Pancreas (tissue), 10 donors: ENCODE measurements at places on chromosomes 4 and X. TPM values are rescaled to one million over a fixed set of nuclear protein-coding genes. Genes with fewer than 3 reads are reported as not detected.
A peak's percentile ranks its signal among the peaks of the same experiment; 100 is the strongest.

DNA sequence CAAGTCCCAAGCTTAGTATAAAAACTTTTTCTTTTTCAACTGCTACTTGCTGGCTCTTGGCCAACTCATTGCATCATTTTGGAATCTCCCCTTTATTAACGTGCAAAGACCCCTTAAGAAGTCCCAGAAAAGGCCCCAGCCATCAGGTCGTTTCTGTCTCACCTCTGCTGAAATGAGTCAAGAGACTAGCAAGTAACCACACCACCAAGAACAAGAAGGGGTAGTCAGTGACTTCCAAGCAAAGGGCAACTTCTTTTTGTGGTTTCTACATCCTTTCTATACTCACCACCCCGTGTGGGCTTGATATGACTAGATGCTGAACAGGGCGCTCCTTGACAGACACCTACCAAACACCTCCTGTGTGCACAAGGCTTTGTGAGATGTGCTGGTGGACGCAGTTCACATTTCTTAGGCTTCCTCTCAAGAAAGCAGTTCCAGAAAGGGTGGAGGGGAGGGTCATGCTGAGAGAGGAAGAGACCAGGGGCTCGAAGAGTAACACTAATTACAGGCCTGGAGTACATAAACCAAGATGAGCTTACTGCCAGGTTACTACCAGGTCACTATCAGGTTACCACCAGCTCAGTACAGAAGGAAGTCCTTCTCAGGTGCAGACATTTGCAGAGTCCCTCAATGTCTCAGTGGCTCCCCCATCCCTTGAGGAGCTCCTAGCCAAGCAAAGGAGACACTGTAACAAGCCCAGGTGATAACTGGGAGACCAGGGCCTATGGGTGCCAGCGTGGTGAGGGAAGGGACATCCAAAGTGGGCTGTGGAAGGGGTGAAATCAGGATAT lies 19.3 kb downstream of the JAKMIP1 start:
- DNase-seq = no peak

DNA sequence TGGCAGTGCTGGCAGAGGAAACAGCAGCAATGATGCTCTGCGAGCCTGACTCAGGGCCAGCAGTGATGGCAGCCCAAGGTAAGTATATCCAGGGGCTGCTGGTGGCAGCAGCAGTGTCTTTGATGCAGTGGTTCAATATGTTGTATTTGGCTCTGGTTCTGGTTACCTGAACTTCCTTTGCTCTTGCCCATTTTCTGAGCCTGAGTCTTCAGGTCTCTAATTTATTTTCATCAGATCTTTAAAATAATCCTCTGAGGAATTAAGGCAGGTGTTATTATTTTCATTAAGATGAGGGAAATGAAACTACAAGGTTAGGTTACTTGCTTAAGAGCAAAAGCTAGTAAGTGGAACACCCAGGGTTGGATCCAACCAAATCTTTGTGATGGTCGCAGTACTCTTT lies 102.8 kb upstream of the BMP2K start:
- DNase-seq = no peak

DNA sequence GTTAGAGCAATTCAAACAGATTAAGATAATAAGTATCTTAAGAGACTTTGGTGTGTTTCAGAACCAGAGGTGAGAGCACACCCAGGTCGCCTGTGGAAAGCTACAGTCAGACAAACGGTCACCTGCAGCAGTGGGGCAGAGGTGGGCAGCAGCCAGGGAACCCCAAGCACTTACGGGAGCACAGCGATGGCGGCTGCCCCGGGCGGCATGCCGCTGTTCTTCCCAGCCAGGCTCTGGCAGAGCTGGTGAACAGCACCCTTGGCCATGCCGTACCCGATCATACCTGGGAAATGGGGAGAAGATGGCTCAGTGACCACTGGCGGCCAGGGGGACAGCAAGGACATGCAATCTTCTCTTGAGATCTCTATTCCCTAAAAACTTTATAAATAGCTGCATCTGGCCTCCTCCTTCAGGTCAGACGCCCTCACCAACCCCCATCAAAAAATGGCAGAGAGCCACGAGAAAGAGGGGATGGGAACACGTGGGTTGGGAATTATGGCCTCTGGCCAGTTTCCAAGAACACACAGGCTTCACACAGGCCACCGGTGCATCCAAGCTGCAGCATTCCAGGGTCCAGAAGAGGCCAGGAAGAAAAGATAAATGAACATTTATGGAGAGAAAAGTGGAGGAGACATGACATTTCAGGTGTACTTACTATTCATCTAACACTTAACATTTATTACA lies 19.7 kb downstream of the QDPR start:
- DNase-seq = peak; percentile 60

DNA sequence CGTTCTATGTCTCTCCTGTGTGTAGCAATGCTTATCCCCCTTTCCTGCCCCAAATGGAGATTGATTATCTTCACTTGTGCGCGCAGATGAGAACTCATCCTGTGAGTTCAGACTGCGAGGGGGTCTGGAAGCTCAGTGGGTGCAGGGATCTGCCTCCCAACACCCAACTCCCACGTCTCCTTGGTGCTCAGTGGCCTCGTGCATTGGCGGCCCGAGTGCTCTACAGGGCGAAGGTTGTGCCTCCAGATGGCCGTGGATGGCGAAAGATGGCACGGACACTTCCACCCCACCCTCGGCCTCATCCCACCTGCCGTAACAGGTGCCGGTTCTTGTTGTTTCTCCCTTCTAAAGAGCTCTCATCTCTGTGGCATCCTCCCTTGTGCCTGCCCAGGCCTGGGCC lies 45.1 kb upstream of the SORCS2 start:
- no peak for DNase-seq

DNA sequence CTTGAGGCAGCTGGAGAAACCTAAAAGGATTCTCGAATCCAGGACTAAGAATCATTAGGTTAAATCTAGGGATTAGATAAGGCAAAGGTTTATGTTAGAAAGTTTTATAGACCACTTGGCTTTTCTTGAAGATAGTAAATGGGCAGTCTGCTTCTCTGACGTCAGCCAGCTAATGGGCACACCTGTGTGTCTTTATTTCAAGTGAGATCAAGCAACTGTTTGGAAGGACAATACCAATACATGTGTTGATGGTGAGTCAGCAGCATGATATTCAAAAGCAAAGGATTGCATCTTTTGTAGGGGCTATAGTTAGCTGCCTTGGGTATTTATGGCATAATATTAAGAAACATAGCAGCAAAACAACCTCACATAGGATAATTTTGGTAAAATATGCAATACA lies 46.5 kb upstream of the GRPR start:
- DNase-seq = no peak

GRCh38 chr4:5198656-5199541 lies 147.6 kb downstream of the STK32B start:
- DNase-seq = no peak

GRCh38 chrX:111444881-111445280 lies 32.9 kb upstream of the DCX start:
- no peak for DNase-seq

DNA sequence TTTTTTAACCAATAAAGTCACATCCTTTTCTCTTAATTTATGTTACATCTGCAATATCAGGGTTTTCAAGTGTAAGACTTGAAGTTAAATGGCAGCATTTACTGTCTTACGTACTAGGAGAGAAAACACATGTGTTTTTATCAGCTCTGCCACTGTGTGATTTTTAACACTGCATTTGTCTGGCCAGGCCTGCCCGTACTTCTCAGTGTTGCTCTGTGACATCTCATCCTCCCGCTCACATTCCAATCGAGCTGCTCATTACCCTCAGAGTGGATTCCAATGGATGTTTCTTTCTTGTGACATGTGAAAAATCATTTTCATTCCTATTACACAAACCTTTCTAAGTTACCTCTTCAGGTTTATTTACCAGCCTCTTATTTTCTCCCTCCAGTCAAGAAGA lies 420.3 kb downstream of the FAT4 start:
- DNase-seq = no peak

DNA sequence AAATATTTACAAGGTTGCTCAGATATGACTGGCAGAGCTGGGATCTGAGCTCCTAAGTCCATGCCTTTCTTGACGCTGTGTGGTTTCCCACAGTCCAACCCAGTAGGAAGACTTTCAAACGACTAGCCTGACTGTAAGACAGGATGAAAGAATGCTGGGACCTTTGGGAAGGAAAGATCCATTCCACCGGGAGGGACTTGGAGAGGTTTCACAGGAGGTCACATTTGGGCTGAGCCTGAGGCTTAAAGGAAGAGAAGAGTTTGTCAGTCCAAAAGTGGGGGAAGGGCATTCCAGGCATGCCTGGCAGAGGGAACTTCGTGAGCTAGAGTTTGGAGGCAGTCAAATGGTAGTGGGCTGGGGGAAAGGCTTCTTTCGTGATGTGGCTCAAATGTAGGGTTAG lies 1.5 kb downstream of the STARD8 start:
- no peak for DNase-seq

GRCh38 chrX:104135677-104136076 lies 21.1 kb downstream of the SLC25A53 start:
- no peak for DNase-seq

DNA sequence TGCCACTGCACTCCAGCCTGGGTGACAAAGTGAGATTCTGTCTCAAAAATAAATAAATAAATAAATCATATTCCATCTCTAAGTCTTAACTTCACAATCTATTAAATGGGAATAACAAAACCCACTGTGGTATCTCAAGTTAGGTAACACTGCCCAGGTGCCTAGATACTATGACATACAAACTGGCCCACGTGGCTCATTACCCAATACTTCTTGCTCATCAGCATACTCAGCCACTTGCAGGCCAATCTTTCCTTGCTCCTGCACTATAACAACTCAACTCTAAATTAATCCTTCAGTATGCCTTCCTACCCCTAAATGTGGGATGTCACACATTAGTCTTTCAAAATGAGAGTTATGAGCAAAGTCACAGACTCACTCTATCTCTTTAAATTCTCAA lies 230.1 kb downstream of the OPHN1 start:
- no peak for DNase-seq

- DNase-seq = no peak
These were observed 179.6 kb upstream of the SPRY1 start for GRCh38 chr4:123216946-123217345.

DNA sequence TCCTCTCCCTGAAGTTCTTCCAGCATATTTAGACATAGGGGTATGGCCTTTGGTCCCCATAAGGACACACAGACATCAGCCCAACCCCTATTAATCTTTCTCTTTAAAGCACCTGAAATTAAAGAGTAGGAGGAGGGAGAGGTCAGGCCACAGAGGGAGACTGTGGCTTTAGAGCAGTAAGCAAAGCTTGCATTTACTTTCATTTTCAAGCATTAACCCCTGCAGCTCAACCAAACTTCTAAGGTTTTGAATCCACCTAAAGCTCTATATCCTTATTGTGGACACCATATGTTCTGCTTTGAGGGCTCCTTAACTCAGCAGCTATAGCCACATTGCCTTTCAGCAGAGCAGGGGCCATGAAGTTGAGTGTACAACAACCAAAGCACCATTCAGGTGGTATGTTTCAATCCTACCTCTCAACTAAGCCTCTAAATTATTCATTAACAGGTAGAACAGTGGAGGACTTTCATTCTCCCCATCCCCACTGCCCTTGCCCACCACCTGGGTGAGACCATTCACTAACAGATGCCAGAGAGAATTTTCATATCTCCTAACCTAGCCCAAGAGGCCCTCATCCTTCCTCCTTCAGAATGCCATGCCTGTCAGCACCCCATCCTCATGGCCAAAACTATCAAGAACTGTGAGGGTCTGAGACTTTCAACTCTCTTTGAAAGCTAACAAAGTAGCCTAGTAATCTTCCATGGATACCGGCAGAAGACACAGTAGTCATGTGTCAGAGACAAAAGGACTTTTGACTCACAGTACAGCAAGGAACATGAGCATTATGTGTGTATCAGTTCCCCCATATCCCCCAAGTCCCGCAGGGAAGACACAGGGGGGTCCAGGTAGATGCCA lies 20.8 kb downstream of the LIN54 start:
- no peak for DNase-seq

GRCh38 chr4:16835597-16836247 lies 62.7 kb downstream of the LDB2 start:
- no peak for DNase-seq

GRCh38 chr4:134636338-134637051 lies 434.9 kb upstream of the PABPC4L start:
- DNase-seq = no peak

DNA sequence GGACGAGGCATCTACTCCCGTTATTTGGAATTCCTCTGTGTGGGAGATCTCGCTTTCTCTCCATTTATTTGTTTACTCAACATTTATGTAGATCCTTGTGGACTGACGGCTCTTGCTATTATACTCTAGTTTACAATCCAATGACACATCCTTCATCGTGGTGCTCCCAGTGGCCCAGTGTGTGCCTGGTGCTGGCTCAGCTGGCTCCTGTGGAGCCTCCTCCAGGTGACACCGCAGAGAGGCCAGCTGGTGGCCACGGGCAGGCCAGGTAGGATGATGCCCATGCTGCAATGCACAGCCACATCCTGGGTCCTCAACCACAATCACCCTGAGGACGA lies 84.0 kb upstream of the AFAP1 start:
- no peak for DNase-seq

DNA sequence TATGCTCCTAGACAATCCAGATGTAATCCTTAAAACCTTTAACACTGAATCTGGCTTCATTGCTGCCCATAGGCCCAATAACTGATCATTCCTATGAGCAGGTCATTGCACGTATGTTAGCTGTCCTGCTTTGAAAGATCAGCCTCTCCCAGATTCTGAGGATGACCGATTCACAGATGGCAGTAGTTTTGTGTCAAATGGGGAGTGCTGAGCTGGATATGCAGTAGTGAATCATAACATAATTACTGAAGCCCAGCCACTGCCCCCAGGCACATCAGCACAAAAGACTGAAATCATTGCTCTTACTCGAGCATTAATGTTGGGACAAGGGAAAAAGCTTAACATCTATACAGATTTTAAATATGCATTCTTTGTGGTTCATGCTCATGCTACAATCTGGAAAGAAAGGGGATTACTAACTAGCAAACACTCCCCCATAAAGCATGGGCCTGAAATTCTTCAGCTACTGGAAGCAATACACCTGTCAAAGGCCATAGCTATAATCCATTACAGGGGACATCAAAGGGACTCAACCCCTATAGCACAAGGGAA lies 16.4 kb upstream of the ZNF280C start:
- DNase-seq = no peak

- no peak for DNase-seq
These were observed 610.3 kb upstream of the AADAT start for GRCh38 chr4:170700064-170700463.

CEP44 gene
- 3.4 TPM for total RNA-seq

MAGEA10 gene
- total RNA-seq = not detected

C4orf46 gene
- total RNA-seq = 2.7 TPM

SPACA5 gene
- not detected for total RNA-seq

GC gene
- total RNA-seq = 92.9 TPM

EGF gene
- total RNA-seq = 21.2 TPM

ACSL4 gene
- 9.6 TPM for total RNA-seq

ADH7 gene
- not detected for total RNA-seq

SH3RF1 gene
- 16.5 TPM for total RNA-seq

MAGEA9B gene
- total RNA-seq = not detected

ADAMTS3 gene
- 0.09 TPM for total RNA-seq
